ENCODE measurements at places on chromosomes 4 and X.

DNA sequence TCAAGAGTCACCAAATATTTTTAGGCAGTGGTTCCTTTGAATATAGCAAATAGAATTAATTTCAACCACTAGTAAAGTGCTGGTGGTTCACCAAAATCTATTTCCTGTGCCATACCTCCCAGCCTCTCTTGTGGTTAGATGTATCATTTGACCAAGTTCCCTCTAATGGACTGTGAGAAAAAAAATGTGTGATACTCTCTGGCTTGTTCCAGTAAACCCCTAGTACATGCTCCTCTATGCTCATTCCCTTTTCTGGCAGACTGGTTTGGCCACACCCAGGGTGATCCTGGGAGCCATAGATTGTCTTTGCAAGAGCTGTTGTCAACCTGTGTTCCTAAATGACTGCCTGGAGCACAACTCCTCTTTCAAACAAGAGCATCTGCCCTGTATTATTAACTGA, 109.5 kb downstream of the FRAS1 start:
- DNase-seq = no peak

GRCh38 chrX:19121898-19122640, at the start of gene ADGRG2:
Gene ADGRG2, minus strand, starts transcription at chrX:19122468. Its CDS starts 53,634 bp downstream, at chrX:19068834.
- no peak for DNase-seq

- DNase-seq = no peak
These were observed 15.2 kb downstream of the GAB1 start for GRCh38 chr4:143351774-143352451.

DNA sequence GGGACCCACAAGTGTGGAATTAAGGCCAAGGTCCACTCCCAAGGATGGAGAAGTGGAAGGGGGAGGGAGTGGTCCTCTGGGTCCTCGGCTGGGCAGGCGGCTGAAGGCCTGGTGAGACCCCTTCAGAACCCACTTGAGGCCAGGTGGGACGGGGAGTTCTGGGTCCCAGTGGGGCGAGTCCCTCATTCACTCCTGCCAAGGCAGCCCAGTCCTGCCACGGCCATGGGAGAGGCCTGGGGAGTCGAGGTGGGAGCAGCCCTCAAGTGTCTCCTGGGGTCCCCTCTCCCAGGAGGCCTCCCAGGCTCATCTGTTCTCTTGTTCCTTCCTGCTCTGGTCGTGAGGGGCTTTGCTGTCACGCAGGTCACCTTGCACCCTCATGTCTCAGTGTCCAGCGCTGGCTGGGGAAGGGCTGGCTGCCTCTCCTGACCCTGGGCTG, 6.1 kb upstream of the SH3BP2 start:
- DNase-seq = no peak

DNA sequence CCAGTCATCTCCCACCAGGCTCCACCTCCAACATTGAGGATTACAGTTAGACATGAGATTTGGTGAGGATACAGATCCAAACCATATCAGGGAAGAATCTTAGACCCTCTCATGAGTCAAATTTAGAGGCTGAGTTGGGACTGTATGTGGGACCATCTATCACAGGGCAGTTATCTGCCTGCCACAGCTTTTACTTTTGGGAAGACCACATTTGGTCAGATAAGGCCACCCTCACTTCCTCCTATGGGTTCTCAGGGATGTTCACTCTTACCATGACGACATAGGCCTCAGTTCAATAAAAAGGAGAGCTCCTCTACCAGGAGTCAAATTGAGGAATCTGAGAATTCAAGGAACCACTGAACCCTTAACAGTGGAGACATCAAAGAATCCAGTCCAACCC, 2.1 kb downstream of the MAGEB2 start:
- DNase-seq = no peak

DNA sequence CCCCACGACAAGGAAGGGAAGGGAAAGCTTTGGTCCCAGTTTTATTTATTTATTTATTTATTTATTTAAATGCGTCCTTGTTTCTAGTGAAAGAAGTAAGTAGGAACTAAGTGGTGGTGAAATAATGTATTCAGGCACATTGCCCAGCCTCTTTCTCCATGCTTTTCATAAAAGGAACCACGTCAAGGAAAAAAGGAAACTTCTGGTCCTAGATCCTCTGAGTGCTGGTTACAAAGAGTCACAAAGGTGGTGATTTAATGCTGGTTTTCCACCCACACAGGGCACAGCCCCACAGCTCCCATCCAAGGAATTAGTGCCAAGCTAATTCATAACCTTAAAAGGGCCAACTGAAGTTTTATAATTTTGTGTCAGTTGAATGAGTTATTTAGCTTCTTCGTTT, 206.6 kb upstream of the GYPA start:
- no peak for DNase-seq

GRCh38 chrX:14729058-14729457, 143.8 kb downstream of the FANCB start:
- DNase-seq = no peak

DNA sequence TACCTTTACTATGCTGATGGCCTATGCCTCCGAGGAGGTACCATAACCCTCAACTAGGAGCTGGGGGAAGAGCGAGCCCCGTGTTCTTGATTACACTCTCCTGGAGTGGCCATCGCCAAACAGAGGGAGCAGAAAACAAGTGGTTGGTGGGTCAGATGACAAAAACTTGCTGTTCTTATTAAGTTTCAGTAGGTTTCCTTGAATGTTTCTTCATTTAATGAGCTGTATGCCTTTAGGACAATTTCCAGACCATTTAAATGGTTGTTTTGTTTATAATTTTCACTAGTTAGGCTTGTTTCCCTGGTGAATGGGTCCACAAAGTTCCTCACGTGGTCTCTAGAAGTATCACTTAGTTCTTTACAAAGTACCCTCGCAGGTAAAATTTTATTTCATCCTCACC, 4.7 kb downstream of the PYURF start:
- DNase-seq = no peak

DNA sequence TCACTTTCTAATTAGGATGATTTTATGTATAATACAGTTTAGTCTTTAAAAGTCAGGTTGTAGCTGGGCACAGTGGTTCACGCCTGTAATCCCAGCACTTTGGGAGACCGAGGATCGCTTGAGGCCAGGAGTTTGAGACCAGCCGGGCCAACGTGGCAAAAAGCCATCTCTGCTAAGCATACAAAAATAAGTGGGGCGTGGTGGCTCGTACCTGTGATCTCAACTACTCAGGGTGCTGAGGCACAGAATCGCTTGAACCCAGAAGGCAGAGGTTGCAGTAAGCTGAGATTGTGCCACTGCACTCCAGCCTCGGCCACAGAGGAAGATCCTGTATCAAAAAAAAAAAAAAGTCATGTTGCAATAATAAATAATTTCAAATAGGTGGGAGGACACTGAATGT, 364.2 kb downstream of the BMPR1B start:
- no peak for DNase-seq

DNA sequence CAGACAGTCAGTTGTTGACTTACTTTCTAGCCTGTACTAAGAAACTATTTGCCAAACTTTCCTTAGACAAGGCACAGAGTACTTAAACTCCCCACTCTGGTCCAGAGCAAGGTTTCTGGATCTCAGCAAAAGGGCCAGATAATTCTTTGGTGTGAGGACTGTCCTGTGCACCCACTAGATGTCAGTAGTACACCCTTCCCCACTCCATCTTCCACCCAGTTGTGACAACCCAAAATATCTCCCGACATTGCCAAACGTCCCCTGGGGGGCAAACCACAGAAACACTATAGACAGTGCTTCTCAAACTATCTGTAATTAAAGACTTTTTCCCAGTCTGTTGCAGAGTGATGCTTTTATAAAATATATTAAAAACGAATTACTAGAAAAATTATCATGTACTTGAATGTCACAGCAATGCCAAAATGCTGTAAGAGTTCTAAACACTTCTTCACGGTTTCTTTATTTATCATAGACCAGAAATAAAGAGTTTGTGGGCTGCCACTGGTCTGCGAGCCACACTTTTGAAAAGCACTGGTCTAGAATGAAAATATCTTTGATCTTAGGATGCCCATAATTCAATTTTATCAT, 203.5 kb downstream of the PRDM5 start:
- no peak for DNase-seq

DNA sequence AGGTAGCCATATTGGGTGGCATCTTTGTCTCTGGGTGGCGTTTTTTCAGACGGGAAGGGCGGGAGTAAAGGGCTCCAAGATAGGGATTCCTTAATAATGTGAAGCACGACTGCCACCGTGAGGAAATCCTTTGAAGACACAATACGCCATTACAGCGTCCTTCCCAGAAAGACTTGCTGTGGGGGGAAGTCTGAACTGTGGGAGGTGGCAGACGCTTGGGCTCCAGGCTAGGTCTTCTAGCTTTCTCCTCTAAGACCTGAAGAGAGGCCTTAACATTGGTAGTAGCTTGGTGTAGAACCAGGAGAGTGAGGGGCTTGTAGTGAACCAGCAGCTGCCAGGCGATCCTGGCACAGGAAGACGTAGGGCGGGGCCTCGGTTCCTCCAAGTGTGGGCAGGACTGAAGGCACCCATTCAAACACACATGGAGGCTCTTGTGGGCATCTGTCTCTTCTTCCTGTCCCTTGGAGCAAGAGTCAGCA, 197.3 kb downstream of the OR13H1 start:
- peak; percentile 11 for DNase-seq

GRCh38 chrX:17464194-17464593, 89.2 kb downstream of the NHS start:
- no peak for DNase-seq

- DNase-seq = no peak
These were observed 588.6 kb downstream of the NLGN4X start for GRCh38 chrX:5640071-5640470.

GRCh38 chr4:102037566-102037965, 247.0 kb downstream of the BANK1 start:
- DNase-seq = no peak

DNA sequence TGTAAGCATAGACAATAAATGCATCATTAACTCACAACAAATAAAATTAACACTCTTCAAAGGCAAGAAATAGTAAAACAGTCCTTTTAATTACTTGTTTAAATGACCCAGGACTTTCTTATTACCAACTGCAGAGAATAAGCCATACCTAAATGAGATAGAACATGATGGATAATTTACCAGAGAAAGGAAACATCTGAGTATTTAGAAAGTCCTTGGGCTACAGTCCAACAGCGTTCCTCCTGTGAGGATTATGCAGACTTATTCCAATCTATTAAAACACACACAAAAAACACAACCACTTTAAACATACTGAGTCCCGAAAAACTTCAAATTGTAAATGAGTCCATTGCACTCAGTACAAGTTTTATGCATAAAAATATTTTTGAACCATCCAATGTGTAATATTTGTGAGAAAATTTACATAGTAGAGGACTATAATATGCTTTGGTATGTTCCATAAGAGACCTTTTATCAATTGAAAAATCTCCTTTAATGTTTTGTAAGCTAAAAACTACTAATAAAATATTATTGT, 129.2 kb downstream of the NR3C2 start:
- no peak for DNase-seq

DNA sequence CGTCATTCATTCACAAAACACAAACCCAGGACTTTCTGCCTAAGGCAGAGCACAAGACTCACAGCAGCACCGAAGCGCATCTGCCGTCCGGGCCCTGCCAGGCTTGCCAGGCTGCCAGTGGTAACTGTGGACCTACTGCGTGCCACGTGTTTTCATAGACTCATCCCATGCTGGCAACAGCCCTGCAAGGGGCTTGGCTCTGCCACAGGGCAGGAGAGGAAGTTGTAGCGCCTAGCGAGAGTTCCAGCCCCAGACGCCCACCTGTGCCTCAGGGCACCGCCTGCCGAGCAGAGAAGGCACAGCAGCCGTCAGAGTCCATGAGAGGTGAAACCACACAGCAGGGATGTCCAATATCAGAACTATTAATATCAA, 18.9 kb upstream of the MRFAP1 start:
- no peak for DNase-seq

DNA sequence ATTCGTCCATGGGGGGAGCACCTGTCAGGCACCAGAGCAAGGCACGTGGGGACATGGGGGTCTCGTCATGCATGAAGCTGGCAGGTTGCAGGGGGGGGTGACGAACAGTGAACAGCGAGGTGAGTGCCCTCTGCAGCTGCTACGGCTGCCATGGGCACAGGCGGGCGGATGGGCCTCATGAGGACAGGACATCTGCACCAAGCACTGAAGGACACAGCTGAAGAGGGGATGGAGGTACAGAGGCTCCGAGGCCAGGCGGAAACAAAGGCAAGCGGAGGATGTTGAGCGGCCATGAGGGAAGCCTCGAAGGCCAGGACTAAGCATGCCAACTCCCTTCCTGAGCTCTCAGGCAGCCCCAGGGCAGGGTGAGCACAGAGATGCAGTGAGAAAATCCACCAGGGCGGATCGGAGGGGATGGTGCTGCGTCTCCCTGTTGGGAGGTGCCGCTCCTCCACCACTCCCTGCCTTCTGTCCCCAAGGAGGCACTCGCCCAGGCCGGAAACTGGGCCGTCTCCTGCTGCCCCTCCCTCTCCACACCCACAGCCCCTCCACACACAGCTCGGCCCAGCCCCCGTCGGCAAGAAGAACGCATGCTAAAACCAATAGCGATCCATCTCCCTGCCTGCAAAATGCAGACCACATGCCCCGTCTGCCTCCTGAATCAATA, 24.6 kb downstream of the ABLIM2 start:
- DNase-seq = no peak

- DNase-seq = no peak
These were observed 514.3 kb downstream of the PCDH7 start for GRCh38 chr4:31234494-31234893.

DNA sequence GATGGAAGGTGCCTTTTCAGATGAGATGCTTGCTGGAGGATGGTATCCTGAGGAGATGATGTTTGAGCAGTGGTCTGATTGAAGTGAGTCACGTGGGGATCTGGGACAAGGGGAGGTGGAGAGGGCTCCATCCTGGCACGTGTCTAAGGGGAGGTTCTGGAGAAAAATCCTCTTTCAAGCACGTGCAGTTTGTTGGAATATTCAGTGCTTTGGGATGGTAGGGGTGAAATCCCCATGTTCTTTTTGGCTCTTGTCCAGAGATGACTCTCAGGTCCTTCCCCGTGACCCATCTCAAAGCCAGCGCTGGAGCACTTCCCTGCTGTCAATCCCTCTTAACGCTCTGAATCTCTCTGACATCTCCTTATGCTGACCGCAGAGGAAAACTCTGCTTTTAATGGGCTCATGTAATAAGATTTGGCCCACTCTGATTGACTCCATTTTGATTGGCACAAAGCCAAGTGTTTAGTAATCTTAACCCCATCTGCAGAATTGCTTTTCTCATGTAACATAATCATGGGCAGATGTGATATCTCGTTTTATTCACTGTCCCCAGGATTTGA, 10.8 kb upstream of the KLKB1 start:
- DNase-seq = no peak

DNA sequence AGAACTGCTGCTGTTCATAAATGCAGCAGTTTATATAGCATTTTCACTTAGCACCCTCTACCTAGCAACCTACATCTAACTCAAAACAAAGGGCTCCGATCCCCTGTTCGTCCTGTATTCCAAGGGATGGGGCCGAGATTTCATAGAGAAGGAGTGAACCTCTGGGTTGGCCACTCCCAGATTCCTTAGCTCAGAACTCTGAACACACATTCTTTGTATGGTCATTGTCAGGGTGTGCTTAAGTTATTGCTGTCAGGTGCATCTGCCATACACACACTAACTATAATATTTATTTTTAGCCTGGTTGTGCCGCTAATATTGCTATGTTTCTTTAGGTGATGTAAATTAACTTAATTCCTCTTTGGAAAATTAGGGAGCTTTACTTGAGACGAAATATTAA, 47.7 kb upstream of the AADAT start:
- no peak for DNase-seq

- no peak for DNase-seq
These were observed 45.7 kb upstream of the HMX1 start for GRCh38 chr4:8917321-8917811.

Data from esophagus squamous epithelium (tissue), 5 donors.